ENCODE measurements at places on chromosomes 12 and 14.

- DNase-seq = no peak
Observed at GRCh38 chr14:99360774-99361595, 89.0 kb upstream of the BCL11B start.

GRCh38 chr14:98428483-98428994 lies 843.5 kb downstream of the BCL11B start:
- DNase-seq = no peak

DNA sequence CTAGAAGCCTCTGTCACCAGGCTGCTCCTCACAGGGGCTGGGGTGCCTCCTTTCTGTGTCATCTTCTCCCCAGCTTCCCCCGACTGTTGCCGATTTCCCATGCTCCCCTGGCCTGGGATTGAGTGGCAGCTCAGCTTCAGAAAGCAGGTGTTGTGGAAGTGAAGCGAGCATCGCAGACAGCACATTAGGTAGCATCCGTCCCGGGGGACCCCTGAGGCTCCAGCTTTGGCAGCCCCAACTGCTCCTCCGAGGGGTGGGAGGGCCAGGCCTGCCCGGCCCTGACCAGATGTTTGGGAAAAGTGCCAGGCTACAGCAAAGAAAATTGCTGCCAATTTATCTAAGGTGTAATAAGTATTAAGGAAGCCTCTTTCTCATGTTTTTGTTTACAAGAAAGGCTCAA lies 1045.6 kb downstream of the BCL11B start:
- DNase-seq = no peak

DNA sequence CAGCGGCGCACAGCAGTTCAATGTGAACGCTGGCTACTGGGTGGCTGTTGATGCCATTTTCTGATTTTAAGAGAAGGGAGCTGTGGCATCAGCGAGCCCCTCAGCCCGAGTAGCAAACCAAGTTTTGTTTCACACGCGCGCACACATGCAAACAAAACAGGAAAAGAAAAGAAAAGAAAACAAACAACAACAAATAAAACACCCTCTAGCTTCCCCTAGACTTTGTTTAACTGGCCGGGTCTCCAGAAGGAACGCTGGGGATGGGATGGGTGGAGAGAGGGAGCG lies 540 bp downstream of the PAX9 start:
- no peak for DNase-seq

DNA sequence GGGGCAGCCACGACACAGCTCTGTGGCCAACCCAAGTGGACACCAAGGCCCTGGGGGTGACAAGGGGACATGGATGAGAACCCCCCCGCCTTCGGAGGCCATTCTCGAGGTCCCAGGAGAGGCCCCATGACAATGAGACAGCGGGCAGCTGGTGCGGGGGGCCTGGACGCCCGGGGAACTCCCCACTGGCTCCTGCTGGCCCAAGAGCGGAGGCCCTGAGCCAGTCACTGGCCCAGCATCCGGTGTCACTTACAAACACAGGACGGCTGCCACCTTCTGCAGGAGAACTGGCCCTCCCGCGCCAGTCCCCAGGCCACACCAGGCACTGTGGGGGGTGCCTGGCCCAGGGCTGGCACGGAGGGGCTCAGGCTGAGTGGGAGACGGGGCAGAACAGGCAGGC lies 51.4 kb downstream of the NCOR2 start:
- no peak for DNase-seq

DNA sequence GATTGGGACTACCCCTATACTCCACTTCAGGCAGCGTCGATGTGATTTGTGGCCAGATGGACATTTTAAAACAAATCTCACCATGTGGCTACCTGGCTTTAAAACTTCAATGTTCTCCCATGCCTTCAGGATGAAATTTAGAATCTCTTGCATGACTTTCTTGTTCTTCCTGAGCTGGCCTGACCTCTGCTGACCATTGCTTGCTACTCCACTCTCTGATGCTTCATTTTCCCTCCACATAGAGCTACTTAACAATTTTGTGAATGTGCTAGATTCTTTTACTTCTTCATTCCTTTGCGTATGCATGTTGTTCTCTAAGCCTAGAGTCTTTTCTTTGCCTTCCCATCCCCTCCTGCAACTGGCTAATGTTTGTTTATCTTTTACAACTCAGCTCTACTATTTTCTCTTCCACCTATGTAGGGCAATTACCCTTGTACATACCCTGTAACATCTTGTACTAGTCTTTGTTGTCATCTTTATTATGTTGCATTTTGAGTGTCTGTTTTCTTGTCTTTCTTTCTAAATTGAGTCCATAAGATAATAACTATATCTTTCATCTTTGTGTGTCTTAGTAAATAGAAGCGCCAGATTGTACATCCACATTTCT lies 41.2 kb downstream of the YLPM1 start:
- DNase-seq = no peak

DNA sequence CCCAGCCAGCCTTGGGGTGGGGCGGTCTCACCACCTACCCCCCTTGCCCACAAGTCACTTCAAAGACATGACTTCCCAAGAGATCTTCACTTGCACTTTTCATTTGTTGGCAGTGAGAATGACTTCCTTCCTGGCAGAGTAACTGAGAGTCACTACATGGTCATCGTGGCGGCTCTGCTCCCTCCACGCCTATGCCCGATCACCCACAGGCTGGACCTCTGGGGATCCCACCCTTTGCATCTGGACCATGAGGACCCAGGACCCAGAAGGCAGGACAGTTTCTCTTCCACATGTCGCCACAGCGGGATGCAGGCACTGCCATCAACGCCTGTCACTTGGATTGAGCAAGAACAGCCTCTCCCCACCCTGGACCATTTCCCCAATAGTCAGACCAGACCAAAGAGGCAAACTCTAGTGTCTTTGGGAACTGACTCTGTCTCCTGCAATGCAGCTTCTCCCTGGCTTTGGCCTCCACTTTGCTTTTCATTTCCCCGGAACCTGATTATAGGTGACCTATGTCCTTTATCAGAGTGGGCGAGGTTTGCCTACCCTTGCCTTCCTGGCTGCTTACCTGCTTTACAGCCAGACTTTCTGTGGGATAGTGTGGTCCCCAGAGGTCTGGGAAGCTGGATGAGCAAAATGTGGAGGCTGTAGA lies 3.6 kb downstream of the VDR start:
- no peak for DNase-seq

DNA sequence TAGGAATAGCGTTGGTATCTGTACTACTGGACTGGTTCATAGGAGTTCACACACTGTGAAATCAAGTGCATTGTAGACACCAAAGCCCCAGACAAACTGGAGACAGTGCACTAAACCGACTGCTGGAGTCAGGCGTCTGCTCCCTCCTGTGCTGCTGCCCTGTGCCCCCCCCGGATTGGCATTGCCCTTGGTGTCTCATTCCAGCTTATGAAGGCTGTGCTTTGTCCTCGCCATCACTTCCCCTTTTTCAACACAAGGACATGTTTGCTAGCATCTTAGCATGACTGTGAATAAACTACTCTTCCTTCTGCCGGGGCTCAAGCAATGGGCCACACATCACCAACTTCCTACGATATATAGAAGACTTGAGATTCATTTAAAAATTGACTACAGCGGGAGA lies 84.0 kb downstream of the TMCC3 start:
- no peak for DNase-seq

DNA sequence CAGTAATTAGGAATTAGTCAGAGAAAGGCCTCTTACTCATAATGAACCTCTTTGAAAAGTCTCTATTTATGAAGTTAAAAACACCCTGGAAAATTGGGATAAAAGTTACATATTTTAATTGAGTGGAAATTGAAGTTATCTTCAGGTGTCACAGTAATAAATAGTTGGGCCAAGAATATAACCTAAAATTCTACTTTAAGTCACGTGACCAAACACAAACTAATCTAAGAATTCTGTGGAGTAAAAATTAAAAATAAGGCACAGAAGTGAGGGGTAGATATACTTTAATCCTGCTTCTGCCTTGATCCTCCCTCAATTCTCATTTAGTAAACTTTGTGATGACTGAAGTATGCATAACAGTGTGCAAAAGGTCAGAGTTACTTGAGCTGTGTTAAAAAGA lies 226.4 kb downstream of the NAV3 start:
- no peak for DNase-seq

DNA sequence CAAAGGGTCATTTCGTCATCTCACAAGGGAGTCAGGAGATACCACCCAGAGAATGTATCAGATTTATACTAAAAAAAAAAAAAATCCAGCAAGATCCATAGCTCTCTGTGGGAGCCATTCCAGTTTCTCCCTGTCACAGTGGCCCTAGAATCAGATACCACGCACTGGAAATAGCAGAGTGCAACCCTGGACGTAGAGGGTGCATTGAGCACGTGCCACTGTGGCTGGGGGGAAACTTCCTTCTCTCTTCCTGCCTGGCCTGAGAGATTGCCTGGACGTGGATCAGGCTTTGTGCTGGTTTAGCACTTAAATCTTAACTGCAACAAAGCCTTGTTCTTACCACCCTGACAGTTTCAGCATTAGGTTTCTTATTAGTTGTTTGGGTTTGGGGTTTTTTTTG lies 124.3 kb downstream of the FBXL14 start:
- no peak for DNase-seq

DNA sequence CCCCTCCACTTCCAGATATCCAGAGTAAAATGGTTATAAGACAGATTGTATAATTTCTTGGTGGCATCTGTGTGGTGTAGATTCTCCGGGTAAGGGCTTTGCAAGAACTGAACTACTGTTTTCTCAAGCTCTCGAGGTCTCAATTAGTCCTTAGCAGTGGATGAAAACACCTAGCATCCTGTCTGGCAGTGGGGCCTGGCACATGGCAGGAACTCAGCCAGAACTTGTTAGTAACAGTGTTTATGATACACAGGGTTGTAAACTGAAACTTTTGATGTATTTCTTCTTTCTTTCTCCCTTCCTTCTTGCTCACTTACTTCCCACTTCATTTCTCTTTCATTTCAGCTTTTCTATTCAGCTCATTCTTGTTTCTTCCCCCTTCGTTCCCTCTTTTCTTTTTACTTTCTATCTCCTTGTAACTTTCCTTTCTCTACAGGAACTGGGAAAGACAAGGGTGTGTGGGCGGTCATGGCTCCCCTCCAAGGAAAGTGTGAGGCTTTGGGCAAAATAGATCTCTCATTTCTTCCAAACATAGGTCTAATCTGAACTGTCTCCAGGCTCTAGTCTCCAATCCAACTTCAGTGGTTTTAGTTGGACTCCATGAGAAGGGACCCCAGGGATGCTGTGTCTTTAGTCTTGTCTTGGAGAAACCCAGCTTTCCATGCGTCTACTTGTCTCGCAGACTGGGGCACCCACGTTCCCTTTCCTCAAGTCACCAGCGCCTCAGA lies 159.7 kb downstream of the PAH start:
- DNase-seq = no peak

GRCh38 chr12:82225871-82226270 lies 132.3 kb downstream of the CCDC59 start:
- DNase-seq = no peak

DNA sequence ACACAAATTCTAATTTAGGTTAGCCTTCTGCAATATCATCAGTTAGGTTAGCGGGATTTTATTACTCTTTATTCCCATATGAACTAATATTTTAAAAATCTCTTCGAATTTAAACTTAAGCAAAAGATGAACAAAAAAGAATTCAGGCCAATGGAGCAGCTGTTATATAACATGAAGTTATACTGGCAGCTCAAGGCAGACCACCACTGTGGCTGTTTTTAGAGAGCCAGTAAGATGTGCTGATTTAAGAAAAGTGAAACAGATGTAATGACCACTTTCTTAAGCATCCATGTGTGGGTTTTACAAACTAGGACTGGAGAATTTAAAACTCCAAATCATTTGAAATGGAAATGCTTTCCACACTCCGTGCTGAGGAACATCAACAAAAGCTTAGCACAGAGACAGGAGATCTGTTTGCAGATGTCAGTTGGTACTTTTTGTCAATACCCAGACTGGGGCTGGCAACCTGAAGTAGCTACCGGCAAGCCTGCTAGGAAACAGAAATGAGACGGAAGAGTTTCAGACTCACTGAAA lies 164.9 kb downstream of the TTC7B start:
- DNase-seq = no peak

- no peak for DNase-seq
Observed at GRCh38 chr12:107007411-107007810, 20.5 kb upstream of the MTERF2 start.

DNA sequence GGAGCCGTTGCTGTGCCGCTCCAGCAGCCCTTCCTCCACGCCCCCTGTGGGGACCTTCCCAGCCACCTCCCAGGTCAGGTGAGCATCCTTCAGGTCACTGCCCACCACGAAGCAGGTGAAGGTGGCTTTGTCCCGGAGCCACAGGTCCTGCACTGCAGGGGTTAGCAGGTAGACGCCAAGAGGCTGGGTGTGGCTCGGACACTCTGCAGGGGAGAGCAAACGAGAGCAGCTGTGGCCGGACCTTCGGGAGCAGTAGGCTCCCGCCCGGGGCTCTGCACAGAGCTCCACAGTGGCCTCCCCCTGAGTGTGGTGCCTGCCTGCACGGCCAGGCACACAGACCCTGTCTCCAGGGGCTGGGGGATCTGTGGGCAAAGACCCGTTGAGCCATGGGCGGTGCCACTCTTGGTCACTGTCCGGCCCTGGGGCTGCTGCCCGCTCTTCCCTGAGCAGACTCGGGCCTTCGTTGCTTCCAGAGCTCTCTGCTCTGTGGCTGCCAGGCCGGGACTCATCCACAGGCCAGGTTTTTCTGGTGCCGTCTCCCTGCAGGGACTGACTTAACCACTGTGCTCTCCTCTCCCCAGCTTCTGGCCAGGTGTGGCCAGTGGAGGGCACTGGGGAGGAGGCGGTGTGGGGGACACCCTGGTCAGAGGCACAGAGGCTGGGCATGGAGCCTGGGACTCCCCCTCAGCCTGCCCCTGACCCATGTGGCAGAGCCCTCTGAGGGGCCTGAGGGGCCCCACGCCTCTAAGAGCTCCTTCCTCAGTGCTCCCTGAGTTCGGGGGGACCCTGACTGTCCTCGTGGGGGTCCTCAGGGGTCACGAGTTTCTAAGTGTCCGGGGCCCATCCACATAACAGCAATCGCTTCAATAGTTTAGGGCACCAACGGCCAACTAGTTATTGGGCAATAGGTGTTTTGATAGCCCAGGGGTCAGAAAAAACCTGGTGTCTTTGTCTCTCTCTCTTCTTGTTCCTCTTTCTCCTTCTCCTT lies 314.9 kb downstream of the TMEM121 start:
- DNase-seq = no peak

- DNase-seq = no peak
Observed at GRCh38 chr14:90562652-90563051, 165.8 kb downstream of the CALM1 start.

DNA sequence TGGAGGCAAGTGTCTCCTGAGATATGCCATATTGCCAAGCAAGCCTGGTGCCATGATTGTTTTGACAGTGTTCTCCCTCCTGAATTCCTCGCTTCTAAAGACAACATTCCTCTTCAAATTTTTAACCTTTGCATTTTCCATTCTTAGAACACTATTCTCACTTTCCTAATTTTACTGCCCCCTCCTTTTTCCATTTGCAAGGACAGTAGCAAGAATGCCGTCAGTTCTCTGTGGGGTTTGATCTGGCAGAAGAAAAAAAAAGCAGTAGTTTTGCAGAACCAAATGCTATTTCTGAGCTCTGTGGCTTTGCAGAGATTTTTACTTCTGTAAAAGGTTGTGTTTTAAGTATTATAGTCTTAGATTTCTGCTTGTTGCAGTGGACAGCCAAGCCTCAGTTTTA lies 295.2 kb downstream of the NUAK1 start:
- no peak for DNase-seq

GRCh38 chr14:34632411-34632978 lies 2.5 kb upstream of the SNX6 start:
- no peak for DNase-seq
